Amygdala (tissue), 56 donors: ENCODE measurements at places on chromosomes 11 and 22.

- DNase-seq, result no peak
These were observed 27.2 kb downstream of the IGSF9B start for GRCh38 chr11:133929401-133930052.

- no peak for DNase-seq
These were observed 5.6 kb downstream of the SYTL2 start for GRCh38 chr11:85805387-85805786.

DNA sequence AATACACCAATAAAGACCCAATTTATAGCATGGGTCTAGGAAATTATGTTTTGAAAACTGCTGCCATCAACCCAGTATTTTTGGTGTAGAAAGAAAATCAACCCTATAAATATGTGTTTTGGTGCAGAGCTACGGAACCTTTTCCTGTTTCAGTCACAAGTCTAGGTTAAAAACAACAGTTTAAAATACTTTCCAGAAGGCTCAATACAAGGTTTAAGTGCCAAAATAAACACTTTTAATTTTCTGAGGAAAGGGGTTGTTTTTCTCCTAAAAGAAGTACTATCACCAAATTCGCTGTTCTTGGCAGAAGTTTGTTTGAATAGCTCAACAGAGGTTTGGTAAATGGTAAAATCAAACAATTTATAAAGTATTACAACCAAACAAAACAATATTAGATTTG, 201.3 kb downstream of the TMEM135 start:
- no peak for DNase-seq

DNA sequence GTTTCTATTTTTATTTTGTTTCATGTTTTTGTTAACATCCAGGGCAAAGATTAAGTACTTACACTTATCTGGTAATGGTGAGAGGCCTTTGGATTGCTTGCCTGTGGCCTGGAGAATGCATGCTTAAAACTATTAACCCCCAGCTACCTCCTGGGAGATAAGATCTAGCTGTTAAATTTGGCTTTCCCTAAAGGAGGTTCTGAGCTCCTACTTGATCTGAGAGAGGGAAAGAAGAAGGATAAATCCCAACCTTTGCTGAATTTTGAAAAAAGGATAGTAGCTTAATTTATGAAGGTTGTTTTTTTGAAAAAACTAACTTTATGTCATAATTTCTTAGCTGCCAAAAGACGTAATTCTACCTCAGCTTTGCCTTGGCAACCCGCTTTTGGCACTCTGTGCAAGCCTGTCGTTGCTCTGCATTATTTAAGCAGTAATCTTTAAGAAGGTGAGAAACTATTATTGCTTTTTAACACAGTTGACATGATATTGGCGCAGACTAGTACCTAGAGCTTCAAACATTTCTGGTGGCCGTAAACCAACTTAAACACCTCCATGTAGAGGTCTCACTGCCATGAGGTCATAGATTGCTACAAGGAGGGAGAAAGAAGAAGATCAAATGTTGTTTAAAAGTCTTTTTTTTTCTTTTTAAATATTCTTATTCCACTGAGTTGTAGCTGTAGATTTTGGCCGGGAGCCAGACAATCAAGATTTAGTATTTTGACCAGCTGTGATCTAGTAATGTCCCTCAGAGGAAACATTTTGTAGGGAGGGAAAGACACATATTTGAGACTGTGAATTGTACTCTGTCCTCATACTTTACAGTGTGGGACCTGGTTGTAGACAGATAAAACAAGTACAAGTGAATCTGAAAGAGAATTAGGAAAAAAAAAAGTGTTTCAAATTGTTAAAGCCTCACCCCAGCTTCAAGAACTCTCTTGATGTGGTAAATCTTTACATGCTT, 74.4 kb downstream of the WNT11 start:
- DNase-seq, result no peak

- no peak for DNase-seq
These were observed 4.5 kb downstream of the CD81 start for GRCh38 chr11:2381494-2382128.

GRCh38 chr11:74877132-74877531, 71.8 kb downstream of the XRRA1 start:
- DNase-seq, result no peak

GRCh38 chr22:35721960-35722359, 4.3 kb downstream of the APOL5 start:
- no peak for DNase-seq

DNA sequence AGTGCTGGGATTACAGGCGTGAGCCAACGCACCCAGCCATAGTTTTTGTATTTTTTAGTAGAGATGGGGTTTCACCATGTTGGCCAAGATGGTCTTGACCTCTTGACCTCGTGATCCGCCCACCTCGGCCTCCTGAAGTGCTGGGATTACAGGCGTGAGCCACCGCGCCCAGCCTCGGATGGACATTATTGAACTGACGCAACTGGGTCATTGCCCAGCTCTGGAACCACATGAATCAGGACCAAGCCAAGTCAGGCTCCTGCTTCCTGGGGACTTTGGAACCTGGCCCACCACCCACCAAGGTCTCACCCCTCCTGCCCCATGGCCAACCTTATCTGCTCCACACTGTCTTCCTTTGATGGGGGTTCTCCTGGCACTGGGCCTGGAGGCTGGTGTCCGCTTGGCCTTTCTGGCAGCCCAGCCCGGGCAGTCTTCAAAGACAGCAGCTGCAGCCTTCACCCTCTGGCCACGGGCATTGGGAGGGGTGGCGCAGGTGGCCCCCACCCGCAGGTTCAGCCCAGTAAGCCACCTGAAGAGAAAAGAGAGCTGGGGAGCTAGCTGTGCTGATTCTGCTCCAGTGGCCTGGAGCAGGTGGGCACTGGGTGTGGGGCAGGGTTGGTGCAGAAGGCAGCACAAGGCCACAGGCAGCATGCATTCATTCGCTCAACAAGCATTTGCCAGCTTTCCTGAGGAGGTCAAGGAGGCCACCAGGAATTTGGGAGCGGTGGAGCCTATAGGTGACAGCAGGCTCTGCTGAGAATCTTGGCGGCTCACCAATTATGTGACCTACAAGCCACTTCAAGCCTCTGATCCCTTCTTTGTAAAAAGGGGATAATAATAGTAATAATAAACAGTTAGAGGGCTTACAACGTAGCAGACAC, 5.7 kb downstream of the CHADL start:
- no peak for DNase-seq

GRCh38 chr11:45163956-45164575, 17.6 kb downstream of the PRDM11 start:
- DNase-seq, result peak; percentile 43

DNA sequence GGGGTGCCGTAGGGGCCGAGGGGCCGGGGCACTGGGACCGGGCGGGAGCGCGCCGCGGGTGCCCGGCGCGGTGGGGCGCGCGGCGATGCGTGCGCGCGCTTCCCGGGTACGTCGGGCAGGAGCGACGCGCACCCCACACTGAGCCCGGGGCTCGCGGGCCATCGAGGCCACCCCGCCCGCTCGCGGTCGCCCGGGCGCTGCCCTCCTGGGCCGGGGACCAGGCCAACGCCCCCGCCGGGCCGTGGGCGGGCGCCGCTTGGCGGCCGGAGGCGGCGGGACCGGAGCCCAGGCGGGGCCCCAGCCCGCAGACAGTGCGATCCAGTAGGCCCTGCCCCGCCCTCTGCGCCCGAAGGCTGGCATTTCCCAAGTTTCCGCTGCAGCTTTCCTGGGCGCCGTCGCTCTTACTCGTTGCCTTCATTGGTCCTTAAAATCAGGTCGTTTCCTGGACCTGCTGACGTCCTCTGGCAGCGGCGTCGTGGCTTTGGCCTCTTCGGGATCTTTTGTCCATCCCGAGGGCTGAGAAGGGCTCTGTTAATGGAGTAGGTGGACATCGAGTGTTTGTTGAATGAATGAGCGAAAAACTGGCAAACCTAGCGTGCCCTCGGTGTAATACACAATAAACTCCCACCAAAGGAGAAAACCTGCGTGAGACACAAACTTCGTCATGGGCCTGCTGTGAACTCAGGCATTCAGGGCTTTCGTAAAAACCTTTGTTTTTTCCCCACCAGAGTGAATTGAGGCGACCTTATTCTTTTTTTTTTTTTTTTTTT, 638 bp downstream of the PARVA start:
- peak; percentile 8 for DNase-seq

DNA sequence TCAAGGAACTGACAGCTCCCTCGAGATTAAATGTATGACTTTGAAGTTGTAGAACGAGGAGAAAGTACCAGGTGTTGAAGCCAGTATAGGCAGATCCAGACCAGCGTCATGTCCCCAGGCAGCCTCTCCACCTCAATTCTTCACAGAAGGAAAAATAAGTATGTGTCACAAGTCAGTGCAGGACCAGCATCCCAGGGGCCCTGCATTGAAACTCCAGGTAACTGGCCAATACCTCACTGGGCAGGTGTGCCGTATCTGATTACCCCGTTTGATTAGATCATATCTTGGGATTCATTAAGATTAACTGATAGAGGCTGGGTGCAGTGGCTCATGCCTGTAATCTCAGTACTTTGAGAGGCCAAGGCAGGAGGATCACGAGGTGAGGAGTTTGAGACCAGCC, 466.7 kb upstream of the B3GAT1 start:
- DNase-seq, result no peak

DNA sequence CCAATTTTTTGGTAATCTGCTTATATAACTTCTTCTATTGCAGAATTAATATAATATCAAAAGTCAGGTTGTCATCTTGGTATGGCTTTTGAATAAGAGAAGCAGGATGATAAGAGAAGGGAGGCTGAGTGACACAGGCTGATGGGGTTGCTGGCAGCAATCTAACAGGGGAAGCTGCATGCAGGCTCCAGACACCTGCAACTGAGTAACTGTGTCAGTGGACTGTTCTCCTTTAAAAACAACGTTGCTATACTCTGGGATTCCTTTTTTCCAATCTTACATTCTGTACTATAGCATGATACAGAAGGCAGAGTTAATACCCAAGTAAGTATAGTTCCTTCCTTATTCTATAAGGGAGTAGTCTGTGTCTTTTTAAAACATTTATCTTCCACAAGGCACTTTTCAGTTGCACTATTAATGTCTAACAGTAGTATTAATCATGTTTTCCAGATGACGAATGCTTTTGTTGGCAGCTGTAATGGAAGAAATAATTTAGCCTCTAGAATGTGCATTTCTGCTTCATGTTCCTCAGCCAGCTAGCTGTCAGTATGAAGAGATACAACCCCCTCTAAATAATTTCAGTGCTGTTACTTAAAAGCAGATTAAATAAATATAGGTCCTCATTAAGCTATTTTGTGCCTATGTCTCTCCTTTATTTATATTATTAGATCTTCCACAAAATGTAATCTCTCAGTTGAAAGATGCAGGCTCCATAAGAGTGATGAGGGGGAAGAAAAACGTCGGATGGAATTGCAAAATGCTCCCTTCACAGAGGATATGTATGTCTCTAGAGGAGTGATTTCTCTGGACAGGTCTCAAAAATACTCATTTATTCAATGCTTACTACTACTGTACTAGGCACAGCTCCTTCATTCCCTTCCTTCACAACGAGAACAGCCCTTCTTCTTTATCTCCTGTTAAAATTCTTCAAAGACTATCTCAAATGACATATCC, 50.8 kb downstream of the ATG16L2 start:
- DNase-seq, result no peak

DNA sequence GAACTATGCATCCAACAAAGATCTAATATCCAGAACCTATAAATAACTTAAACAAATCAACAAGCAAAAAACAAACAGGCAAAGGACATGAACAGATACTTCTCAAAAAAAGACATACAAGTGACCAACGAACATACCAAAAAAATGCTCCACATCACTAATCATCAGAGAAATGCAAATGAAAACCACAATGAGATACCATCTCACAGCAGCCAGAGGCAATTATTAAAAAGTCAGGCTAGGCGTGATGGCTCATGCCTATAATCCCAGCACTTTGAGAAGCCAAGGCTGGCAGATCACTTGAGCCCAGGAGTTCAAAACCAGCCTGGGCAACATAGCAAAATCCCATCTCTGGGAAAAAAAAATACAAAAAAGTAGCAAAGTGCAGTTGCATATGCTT, 10.7 kb downstream of the SAA4 start:
- DNase-seq, result no peak

DNA sequence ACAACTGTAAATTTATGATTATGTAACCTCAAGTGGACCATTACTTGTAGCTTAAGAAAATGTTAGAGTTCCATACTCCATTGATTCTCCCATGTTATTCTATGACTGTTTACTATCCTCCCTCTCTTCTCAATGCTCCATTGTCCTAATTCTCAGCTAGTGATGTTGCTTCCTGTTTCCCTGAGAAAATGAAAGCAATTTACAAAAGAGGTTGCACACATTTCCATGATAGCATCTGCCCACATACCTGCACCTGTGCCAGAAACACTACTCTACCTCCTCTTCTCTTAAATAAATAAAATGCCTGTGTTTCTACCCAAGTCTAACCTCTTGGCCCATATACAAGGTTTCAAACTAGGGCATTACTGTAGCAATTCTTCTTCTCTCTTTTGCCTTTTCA, 1620.9 kb downstream of the FAM181B start:
- no peak for DNase-seq

DNA sequence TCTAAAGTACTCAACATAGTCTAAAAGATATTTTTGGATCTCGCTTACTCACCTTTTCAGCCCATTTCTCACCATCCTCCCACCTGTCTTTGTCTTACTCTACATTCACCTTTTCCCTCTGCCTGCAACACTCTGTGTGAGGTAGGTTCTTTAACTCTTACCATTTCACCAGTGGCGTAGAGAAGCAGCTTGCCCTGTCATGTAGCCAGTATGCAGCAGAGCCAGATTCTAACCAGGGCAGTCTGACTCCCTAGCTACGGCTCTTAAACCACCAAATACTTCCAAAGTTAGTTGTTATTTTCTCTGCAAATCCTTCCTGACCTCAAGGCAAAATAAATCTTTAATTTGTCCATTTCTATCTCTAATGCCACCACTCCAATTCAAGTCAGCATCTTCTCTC, 7.5 kb downstream of the ALG8 start:
- no peak for DNase-seq

GRCh38 chr11:74446532-74446938, 20.8 kb downstream of the KCNE3 start:
- no peak for DNase-seq

DNA sequence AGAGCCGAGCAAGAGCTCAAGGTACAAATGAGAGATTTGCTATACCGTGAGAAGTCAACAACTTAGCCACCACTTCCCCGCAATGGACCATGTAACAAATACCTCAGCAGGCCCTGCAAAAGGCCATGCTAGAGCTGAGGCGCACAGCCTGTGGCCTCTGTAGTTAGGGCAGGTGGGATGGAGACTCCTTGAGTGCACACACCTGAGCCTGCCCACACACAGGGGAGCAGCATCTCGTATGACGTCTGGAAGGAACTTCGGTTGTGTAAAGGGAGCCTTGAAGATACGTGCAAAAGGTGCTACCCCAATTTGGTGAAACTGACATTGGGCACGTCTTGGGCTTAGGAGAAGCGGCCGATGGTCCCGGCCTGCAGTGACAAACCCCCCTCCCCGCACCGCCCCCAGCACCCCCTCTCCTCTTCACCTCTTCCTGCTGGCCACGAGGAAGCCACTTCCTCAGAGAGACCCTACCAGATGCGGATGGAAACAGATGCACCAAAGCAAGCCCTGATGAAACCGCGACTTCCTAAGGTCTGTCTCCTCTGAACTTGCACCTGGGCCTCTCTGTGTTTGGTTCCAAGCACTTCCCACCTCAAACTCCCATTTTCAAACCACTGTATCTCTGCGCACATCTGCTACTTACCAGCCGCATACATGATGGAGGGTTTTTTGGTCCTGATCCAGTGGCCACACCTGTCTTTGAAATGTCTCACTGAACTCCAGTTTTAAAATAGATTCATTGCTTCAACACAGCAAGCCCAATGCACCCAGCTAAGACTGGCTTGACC, 10.6 kb downstream of the CDPF1 start:
- no peak for DNase-seq

- DNase-seq, result no peak
These were observed 21.1 kb downstream of the FAM76B start for GRCh38 chr11:95768521-95768920.
